Testis (tissue), 5 donors: ENCODE measurements at places on chromosomes 3 and 15. TPM values are rescaled to one million over a fixed set of nuclear protein-coding genes. Genes with fewer than 3 reads are reported as not detected.

Gene CKMT1B
- 0.57 TPM for polyA plus RNA-seq

Gene TMOD2
- 6.4 TPM for polyA plus RNA-seq

Gene PLAAT1
- polyA plus RNA-seq, result 119 TPM

Gene LHFPL4
- polyA plus RNA-seq, result 1.3 TPM

Gene DZIP1L
- polyA plus RNA-seq, result 6.6 TPM

Gene PLOD2
- polyA plus RNA-seq, result 9.9 TPM

Gene LYZL4
- 77.2 TPM for polyA plus RNA-seq

Gene EFCC1
- 2.6 TPM for polyA plus RNA-seq

Gene TTC21A
- polyA plus RNA-seq, result 266 TPM

Gene TMEM266
- 4.2 TPM for polyA plus RNA-seq

Gene SAMMSON
- polyA plus RNA-seq, result 3.3 TPM

Gene GOLGA6D
- polyA plus RNA-seq, result 13.3 TPM

Gene COLQ
- 6.7 TPM for polyA plus RNA-seq

Gene VILL
- polyA plus RNA-seq, result 9.5 TPM

Gene CLRN1
- 0.38 TPM for polyA plus RNA-seq

Gene HACL1
- 42.2 TPM for polyA plus RNA-seq

Gene TUBGCP5
- polyA plus RNA-seq, result 28.6 TPM

Gene INO80
- 21.2 TPM for polyA plus RNA-seq

Gene AMT
- polyA plus RNA-seq, result 9.1 TPM

Gene SLC51A
- polyA plus RNA-seq, result 60.6 TPM

Gene FAM81A
- polyA plus RNA-seq, result 4.4 TPM

Gene KPNA4
- 39.6 TPM for polyA plus RNA-seq

Gene C3orf22
- 42.2 TPM for polyA plus RNA-seq

Gene GOLGA6L26
- not detected for polyA plus RNA-seq

Gene TRH
- polyA plus RNA-seq, result 1.8 TPM

Gene ITGA11
- polyA plus RNA-seq, result 6.6 TPM

Gene COL6A5
- 2.6 TPM for polyA plus RNA-seq

Gene JMJD7
- polyA plus RNA-seq, result 10.5 TPM

Gene C3orf85
- polyA plus RNA-seq, result 2.2 TPM

Gene CTSH
- 152 TPM for polyA plus RNA-seq

Gene ACOX2
- 27.1 TPM for polyA plus RNA-seq

Gene STAC
- 4.8 TPM for polyA plus RNA-seq
